Chondrocyte (in vitro differentiated cells): ENCODE measurements at places on chromosomes 6 and 20. TPM values are rescaled to one million over a fixed set of nuclear protein-coding genes. Genes with fewer than 3 reads are reported as not detected.

The DCDC2 gene
- 0.15 to 0.30 TPM in 2 of 3 replicates, not detected in the other for total RNA-seq

GRCh38 chr20:63876489-63877036 is 11.5 kb downstream of the TPD52L2 start:
- no peaks in the 10 kb centered on the region for H3K27me3 ChIP-seq
- H3K27ac ChIP-seq, result no peak overlapping the region
- H3K36me3 ChIP-seq, result peaks cover 25% of the 10 kb centered on the region
- DNase-seq, result no peak

DNA sequence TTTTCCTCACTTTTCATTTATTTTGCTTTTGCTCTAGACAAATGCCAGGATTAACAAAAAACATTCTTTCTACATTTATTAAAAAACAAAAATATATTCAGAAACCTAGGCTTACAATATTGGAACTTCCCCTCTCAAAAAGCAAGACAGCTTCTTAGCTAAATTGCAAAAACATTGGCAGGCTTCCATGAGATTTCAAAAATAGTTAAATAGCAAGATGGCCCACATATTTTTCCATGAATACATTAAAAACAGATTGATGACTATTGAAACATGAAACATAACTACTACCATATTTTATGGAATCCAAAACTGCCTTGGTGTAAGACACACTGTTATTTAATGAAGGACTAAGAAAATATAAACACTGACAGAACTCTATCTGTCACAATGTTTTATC is 92.0 kb downstream of the LY86 start:
- peaks cover 1% of the 10 kb centered on the region for H3K27me3 ChIP-seq
- no peak overlapping the region for H3K4me3 ChIP-seq
- H3K36me3 ChIP-seq, result no peaks in the 10 kb centered on the region

The PPARD gene
- 25.9 to 28.3 TPM (median 27.0 TPM) in 3 replicates for total RNA-seq

DNA sequence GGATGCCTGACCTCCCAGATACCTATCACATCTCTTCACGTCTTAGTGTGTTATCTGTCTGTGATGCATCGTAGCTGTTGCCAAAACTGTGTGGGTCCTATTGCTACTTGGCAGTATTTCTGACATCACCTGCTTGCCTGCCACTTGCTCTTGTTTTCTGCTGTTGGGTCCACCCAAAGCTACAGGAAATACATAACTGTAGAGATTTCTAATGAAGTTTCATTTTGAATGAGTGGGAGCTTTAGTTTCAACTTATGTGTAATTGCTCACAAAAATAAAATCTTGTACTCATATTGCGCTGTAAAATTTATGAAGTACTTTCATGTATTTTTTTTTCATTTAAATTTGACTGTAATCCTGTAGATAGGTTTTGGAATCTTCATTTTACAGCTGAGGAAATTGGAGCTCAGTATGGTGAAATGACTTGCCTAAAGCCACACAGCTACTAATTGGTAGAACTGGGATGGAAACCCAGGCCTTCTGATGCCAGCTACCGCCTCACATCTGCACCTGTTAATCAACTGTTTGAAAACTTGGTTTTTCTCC is 113.6 kb upstream of the MAN1A1 start:
- no peak overlapping the region for H3K4me3 ChIP-seq
- H3K36me3 ChIP-seq, result peaks cover 2% of the 10 kb centered on the region
- H3K4me1 ChIP-seq, result peaks cover 14% of the 10 kb centered on the region
- peaks cover 8% of the 10 kb centered on the region for H3K27me3 ChIP-seq

GRCh38 chr6:165941786-165942185 is 225.9 kb downstream of the TBXT start:
- H3K27ac ChIP-seq, result no peak overlapping the region
- no peak overlapping the region for H3K4me3 ChIP-seq
- no peaks in the 10 kb centered on the region for H3K27me3 ChIP-seq
- no peaks in the 10 kb centered on the region for H3K36me3 ChIP-seq
- DNase-seq, result no peak

The LINC00237 gene
- not detected in 3 replicates for total RNA-seq

The PKIG gene
- 20.3 to 29.3 TPM (median 26.1 TPM) in 3 replicates for total RNA-seq

- no peak overlapping the region for H3K27ac ChIP-seq
- no peaks in the 10 kb centered on the region for H3K36me3 ChIP-seq
- H3K4me1 ChIP-seq, result no peaks in the 10 kb centered on the region
- no peak overlapping the region for H3K4me3 ChIP-seq
- no peak for DNase-seq
- H3K27me3 ChIP-seq, result peaks cover 4% of the 10 kb centered on the region
These were observed 316.1 kb upstream of the PRDM1 start for GRCh38 chr6:105769987-105770386.

The HTR1E gene
- total RNA-seq, result not detected in 3 replicates
